ENCODE measurements at places on chromosomes 13 and 19.

- DNase-seq = no peak
Observed at GRCh38 chr13:95438297-95438696, 114.2 kb upstream of the CLDN10 start.

DNA sequence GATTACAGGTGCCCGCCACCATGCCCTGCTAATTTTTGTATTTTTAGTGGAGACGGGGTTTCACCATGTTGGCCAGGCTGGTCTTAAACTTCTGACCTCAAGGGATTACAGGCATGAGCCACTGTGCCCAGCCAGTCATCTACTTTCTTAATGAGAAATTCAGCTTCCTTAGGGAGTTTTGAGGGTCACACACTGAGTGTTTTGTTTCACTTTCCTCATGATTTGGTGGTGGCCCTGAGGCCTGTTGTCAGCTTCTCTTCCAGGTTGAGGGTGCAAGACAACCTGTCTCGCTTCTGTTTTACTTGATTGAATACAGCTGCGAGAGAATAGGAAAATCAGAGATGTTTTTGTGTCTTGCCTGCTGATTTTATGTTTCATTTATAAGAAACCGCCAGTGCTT, 9.9 kb downstream of the FRY start:
- no peak for DNase-seq

DNA sequence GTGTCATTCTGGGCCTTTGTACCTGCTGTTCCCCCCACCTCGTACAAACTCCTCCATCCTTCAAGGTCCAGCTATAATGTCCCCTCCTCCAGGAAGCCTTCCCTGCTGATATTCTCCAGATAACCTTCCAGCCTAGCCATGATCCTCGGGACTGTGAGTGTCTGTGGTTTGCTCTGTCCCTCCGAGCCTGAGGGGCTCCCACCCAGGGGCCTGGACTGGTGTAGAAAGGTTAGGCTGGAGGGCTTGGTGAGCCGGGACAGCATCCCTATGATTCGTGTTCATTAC, 2.9 kb upstream of the COMP start:
- no peak for DNase-seq

DNA sequence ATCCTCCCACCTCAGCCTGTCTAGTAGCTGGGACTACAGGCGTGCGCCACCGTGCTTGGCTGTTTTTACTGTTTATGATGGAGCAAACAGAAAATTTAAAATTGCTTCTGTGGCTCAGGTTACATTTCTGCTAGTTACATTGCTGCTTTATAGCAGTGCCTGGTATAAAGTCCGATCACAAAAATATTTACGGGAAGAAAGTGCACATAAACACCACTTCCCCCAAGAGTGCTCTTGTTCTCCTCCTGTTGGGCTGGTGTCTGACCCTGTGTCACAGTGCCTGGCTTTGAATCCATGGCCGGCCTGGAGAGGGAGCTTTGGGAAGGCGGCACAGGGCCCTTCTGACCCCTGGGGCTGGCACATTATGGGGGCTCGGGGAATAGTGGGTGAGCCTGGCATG, 11.9 kb downstream of the PRKACA start:
- no peak for DNase-seq

- DNase-seq = no peak
Observed at GRCh38 chr13:95003019-95003813, 290.9 kb upstream of the SOX21 start.

GRCh38 chr19:32197896-32198882, 147.2 kb upstream of the ZNF507 start:
- no peak for DNase-seq

DNA sequence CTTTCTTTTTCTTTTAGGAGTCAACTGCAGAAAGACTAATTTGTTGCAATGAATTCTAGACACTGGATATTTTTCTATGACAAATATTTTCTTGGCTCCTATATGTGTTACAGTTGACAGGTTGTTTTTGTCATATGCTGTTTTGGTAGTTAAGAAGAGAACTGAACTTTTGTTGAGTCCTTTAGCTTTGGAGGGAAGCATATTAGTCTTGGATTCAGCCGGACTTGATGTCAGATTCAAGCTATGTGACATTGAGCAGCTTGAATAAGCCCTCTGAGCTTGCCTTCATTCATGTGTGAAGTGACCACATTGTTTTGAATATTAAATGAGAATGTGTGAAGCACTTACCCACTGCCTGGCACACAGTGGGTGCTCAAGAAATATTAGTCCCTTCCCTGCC, 181.9 kb upstream of the RNF113B start:
- DNase-seq = no peak

- no peak for DNase-seq
Observed at GRCh38 chr13:102226591-102226990, 175.3 kb downstream of the FGF14 start.

DNA sequence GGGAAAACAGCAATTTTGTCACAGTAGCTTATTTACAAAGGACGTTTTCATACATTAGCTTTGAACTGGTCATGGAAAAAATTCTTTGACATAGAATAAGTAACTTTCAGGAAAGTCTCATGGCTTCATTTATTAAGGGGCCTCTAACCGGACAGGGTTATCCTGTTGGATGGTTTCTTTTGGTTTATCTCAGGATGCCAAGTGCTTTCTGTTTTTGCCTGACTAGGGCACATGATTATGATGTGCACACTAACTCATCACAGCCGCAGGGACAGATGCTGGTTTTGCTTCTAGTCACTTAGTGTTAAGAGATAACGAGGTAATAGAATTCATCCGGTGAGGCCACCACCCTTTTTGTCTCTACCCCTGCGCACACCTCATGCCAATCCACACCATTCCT, 53.0 kb downstream of the TGDS start:
- DNase-seq = no peak

GRCh38 chr19:19444681-19445155, 39.2 kb downstream of the GATAD2A start:
- DNase-seq = no peak

DNA sequence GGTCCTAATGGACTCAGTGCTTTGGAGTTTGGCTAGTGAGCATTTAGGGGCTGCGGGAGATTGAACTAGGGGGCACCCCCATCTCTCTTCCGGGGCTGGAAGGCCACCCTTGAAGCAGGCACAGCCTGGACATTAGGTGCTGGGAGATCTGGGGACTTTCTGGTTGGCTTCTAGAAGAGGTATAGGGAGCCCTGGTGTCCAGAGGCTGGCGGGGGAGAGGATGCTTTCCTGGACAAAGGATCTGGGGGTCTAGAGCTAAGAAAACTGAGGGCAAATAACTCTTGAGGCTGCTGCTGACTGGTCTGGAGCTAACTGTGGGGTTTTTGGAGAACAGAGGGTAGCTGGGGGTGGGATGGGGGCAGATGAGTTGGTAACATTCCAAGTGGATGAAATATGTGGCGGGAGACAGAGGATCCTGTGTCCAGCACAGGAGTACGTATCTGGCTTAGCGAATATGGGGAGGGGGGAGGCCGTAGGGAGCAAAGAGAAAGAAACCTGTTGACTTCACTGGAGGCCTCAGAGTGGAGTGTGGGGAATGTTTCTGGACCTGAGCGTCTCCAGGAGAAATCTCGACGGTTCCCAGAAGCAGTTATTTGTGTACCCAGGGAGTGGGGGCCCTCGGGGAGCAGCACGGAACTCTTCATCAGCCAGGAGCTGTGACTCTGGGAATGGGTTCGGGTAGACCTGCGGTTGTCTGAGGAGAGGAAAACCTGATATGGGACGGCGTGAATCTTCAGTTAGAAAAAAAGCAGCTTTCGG, 1.4 kb downstream of the HNRNPUL1 start:
- DNase-seq = no peak
